ENCODE measurements at places on chromosomes 5 and 9.
A peak's percentile ranks its signal among the peaks of the same experiment; 100 is the strongest.

DNA sequence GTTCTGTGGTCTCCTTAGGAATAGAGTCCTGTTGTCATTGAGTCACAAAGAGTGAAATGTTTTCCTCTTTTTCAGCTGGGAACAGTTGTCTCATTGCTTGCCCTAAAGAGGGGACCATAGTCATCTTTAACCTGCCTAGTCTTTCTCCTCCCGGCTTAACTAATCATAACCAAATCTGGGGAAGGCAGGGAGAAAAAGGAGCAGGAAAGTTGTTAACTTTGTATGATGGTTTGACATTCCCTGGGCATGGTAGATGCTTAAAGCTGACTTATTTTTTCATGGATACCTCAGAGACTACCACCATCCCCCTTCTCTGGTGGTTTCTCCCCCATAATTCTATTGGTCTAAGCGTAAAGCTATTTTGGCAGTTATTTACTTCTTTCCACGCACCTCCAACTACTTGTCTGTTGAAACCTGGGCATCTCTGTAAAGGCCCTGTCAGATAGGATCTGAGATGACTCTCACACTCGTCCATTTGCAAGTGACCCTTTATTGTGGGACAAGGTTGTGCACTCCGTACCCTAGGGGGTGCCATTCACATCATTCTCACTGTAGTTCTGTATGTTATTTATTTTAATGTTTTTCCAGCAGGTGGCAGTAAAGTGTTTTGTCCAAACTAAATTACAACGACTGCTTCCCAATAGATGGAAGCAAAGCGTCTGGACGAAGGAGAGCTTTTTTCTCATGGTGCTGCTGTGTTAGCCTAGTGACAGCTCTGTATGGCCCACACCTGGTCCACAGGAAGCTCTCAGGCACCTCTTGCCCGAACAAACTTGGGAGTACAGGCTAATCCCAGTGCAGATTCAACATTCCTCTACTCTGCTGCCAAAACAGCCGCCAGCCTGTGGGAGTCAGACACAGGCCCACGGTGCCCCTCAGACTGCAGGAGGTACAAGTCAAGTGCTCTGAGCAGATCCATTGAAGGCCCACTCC is 3.0 kb upstream of the FAM13B start:
- peak; percentile 63 for DNase-seq

- DNase-seq: no peak
Measured at GRCh38 chr5:94243612-94244011, 374.8 kb downstream of the KIAA0825 start.

- no peak for DNase-seq
Measured at GRCh38 chr9:76203373-76203772, 190.9 kb downstream of the RFK start.

- no peak for DNase-seq
Measured at GRCh38 chr5:65946198-65946745, 19.9 kb downstream of the ERBIN start.

GRCh38 chr5:128196080-128196479 is 112.5 kb downstream of the SLC12A2 start:
- no peak for DNase-seq

DNA sequence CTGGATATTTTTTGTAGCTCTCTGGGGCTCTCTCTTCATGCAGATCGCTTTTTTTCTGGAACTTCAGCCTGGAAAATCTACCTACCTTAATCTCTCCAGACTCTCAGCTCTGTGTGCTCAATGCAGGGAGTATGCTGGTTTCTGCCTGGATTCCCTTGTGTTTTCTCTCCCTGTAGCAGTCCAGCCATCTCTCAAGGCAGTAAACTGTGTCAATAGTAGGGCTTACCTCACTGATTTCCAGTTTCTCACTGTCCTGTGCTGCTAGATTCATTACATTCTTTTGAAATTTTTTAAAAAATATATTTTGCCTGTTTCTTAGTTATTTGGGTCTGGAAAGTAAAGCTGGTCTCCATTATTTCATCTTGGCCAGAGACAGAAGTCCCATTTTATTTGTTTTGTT is 951.4 kb downstream of the NR2F1-AS1 start:
- DNase-seq: no peak

- no peak for DNase-seq
Measured at GRCh38 chr5:126872561-126873354, 95.8 kb downstream of the LMNB1 start.

- DNase-seq: no peak
Measured at GRCh38 chr9:114429488-114429887, 41.7 kb upstream of the AKNA start.

DNA sequence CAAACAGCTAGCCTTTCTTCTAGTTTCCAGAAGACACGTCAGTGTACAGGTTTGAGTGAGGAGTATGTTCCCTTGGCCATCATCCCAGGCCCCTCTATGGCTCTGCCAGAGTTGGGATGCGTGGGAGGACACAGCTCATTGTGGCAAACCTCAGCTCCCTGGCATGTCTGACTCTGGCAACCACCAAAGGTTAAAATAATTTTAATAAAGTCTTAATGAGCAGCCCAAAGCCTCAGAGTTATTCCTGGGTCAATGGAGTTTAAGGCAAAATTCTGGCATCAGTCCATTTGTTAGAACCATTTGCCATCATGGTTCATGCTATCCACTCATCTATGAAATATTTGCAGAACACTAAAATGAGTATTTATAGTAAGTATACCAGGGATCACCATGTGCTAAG is 79.8 kb upstream of the PAPPA start:
- DNase-seq: no peak

- no peak for DNase-seq
Measured at GRCh38 chr9:111965566-111966019, 69.0 kb downstream of the UGCG start.

- no peak for DNase-seq
Measured at GRCh38 chr5:141760193-141760592, 78.2 kb upstream of the ARAP3 start.

DNA sequence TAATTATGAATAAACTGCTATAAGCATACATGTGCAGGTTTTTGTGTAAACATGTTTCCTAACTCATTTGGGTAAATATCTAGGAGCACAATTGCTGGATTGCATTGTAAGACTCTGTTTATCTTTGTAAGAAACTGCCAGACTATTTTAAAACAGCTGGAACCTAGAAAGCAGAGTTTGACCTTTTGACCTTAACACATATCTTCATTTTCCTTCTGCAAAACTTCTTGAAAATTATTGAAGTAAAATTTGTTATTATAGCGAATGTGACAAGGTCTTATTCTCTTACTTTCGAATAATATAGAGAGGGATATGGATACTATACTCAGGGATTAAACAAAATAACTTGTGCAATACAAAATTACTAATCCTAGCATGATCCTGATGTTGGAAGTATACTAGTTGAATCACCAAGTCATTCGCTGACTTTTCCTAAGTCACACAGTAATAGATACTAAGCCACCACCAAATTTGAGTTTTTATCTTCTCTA is 3.2 kb upstream of the ANXA1 start:
- DNase-seq: no peak

DNA sequence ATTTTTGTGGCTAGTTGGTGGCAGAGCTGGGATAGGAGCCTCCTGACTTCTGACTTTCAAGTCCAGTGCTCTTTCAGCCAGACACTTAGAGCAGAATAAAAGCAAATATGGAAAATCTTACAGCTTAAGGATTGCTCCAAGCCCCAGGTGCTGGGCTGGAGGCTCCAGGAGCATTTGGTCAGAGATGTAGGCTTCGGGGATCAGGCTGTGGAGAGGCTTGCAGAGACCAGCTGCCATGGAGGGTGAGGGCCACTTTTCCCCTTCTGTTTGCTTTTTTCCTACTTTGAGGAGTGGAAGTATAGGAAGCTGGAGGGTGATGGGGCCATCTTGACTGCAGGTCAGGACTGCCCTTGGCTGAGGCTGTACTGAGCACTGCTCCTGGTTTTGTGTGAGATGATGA is 58.9 kb downstream of the RGS3 start:
- no peak for DNase-seq

DNA sequence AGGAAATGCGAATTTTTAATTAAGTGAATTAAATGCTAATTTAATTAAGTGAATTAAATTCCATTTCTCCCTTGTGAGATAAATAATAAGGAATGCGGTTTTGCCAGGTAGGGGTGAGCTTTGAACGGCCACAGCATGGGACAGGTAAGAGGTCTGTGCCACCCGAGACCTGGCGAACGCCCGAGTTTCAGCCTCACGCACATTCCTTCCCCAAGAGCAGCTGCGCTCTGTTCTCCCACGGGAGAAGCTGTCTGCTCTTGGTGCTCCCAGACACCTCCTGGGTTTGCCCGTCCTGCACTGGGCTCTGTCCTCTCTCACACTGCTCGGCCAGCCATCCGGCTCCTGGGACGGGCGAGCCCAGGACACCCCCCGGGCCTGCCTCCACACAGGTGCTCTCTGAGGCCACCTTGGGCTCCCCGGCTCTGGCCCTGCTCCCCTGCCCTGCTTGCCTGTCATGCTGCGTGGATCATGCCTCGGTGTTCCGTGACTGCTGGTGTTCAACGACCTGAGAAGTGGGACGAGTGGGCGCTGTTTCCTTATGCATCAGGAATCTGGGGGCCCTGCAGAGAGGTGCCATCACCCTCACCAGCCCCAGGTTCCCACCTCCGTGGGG is 13.7 kb upstream of the CAMSAP1 start:
- no peak for DNase-seq

- no peak for DNase-seq
Measured at GRCh38 chr9:36092509-36093215, 43.9 kb upstream of the GLIPR2 start.

DNA sequence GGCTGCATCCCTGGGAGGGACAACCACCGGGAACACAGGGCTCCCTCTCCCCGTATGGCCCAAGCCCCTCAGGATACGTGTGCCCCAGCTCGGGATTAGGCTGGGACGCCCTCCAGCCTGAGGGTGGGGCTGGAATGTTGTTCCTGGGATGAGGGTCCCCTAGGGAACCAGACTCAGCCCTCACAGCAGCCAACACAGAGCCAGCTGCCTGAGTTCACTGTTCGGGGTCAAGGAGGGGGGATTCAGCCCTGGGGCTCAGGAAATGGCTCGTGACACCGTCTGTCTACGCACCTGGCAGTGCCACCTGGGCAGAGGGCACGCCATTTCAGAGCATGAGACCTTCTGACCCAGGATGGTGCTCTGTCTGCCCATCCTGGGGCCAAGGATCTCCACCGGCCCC is 8.9 kb downstream of the RNF44 start:
- DNase-seq: no peak

GRCh38 chr5:142841511-142842265 is 71.5 kb downstream of the ARHGAP26 start:
- DNase-seq: no peak

GRCh38 chr9:134125413-134126095 is 10.3 kb upstream of the WDR5 start:
- DNase-seq: no peak

- DNase-seq: no peak
Measured at GRCh38 chr5:141976176-141976575, 7.3 kb downstream of the RNF14 start.

DNA sequence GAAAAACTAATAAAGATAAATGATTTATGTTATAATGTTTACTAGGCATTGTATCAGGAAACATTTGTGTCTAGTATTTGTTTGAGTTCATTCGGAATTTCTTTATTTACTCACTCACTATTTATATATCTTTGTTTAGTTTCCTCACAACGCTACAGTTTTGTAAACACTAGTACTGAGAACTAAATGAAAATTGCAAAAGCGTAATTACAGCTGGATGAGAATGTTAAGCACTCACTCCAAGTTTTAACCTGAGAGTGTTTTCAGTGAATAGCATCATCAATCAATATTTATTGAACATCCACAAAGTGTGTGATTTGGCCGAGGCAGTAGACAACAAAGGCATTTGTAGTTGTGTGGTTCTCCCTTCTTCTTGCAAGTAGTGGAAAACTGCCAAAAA is 969.6 kb upstream of the DMAC1 start:
- DNase-seq: no peak

- no peak for DNase-seq
Measured at GRCh38 chr9:83680233-83680632, 27.5 kb downstream of the UBQLN1 start.

GRCh38 chr9:97703437-97704344 is 6.6 kb upstream of the XPA start:
- no peak for DNase-seq

DNA sequence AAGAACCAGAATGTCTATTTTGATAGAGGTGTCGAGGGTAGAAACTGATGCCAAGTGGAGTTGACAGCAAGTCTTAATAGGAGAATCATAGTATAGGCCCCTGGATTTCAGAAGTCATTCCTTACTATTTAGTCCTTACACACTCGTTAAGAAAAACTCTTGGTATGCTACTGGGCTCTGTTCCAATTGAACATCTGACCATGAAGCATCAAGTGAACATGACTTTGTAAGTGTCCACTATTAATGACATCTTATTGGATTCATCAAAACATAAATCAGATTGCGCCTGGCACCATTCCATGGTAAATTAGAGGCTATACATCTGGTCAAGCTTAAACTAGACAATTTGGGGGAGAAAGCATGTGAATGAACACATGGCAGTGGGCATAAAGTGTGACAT is 1056.5 kb upstream of the EDIL3 start:
- DNase-seq: no peak

DNA sequence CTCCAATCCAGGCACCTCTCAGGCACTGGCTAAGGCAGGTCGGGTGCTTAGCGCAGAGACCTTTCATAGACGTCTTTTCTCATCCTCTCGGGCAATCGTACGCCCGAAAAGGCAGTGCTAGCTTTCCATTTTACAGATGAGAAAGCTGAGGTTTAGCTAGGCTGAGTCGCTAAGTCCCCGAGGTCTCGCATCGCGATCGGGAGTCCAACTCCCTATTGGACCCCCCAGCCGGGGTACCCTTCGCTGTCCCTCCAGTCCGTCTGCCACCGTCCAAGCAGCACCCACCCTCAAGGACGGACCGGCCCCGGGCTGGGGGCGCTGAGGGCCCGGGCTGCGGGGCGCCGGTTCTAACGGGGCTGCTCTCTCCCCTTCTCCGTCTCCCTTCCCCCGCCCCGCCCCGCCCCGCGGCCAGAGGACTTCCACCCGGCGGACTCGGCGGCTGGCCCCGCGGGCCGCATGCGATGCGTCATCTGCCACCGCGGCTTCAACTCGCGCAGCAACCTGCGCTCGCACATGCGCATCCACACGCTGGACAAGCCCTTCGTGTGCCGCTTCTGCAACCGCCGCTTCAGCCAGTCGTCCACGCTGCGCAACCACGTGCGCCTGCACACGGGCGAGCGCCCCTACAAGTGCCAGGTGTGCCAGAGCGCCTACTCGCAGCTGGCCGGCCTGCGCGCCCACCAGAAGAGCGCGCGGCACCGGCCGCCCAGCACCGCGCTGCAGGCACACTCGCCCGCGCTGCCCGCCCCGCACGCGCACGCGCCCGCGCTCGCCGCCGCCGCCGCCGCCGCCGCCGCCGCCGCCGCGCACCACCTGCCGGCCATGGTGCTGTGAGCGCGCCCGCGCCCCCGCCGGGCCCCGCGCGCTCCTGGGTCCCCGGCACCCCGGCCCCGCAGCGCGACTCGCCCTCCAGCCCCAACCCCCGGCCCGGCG is 12.5 kb upstream of the EXOSC2 start:
- DNase-seq: peak; percentile 9

- no peak for DNase-seq
Measured at GRCh38 chr5:74490814-74491213, 149.7 kb downstream of the ENC1 start.

- DNase-seq: no peak
Measured at GRCh38 chr5:16759147-16759773, 142.5 kb upstream of the RETREG1 start.
